ENCODE measurements at places on chromosomes 7 and 10. TPM values are rescaled to one million over a fixed set of nuclear protein-coding genes. Genes with fewer than 3 reads are reported as not detected.

Gene PWWP2B
- 3.1 TPM for total RNA-seq

- no peak for ATAC-seq
Measured at GRCh38 chr10:47295411-47295810, 4.6 kb upstream of the GDF10 start.

GRCh38 chr7:79176859-79177477, 276.5 kb downstream of the MAGI2 start:
- ATAC-seq: no peak

Gene CCDC71L
- 28.5 TPM for total RNA-seq

DNA sequence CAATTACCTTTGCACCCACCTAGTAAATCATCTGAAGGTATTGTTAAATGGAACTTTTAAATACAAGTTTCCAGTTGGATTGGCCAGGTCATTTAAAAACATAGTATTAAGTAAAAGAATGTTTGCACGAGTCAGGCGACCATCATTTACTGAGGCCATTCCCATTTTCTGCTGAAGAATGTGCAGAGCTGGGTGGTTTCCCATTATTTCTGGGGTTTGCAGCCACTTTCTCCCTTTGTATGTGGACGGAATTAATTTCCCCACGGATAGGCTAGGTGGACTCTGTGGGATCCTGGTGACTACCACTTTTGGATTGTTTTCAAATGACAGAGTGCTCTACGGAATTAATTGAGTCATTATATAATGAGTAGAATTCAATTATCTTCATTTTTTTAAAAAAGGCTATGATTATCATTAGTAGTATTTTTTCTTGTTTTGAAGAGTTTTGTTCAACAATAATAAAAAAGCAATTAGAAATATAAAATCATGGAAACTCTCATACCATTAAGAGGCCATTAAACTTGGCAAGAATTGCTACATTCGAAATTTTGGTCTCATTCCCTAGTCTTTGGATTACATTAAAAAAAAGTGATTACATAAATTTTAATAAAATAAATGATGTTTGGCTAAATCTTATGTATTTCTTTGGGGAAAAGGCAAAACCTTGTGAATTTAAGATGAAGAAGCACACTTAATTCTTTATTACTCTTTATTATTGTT, 120.4 kb upstream of the FZD8 start:
- ATAC-seq: no peak

DNA sequence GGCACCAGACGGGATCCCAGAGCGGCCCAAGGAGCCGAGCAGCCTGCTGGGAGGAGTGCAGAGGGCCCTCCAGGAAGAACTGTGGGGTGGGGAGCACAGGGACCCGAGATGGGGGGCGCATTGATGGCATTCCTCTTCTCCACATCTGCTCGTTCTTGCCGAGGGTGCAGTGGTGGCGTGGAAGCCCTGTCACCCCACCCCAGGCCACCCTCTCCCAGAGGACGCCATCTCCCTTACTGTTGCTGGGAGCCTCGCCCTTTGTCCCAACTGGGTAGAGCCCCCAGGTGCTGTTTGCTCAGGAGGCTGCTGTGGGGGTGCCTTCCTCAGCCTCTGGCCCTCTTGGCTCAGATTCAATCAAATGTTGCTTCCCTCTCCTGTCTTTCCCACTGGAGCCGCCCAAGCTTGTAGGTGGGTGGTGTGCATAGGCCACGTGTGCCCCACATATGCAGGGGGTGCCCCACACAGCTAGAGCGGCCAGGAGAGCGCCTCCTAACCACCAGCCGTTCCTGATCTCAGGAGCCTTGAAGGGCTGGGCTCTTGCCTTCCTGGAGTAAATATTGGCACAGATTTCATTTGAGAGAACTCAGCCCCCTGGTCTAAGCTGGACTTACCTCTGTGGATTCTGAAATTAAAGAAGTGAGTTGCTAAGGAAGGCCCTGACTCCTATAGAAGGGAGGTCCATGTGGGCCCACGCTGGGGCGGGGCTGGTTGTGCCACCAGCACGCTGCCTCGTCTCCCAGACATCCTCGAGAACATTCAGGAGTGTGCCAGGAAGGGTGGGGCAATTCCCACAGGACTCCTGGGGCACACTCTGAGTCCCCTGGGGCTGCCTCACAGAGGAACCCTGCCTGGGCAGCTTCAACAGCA, 39.2 kb downstream of the ZNF467 start:
- no peak for ATAC-seq

Gene METTL27
- total RNA-seq: 1.5 TPM

Gene H2BK1
- total RNA-seq: 1.2 TPM

GRCh38 chr10:106898446-106898845, 266.1 kb downstream of the SORCS1 start:
- ATAC-seq: no peak

DNA sequence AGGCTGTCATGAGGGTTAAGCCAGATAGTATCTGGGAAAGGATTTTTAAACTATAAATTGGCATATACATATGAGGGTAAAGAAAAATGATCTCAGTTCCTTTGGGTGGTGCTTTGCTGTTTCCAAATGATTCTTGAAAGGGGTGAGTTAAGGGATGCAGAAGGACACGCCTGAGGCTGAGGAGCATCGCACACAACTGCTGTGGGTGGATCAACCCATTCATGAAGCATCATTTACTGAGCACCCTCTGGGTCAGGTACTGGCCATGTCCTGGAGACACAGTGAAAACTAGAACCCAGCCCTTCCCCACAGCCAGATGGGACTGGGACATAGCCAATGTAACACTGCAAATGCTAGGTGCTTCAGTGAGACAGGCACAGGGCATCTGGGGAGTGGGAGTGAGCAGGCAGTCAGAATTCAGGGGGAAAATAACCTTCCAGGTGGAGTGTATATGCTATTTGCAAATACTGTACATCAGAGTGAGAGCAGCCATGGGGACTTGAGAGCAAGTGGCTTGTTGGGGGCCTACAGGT, 112.1 kb downstream of the WDFY4 start:
- ATAC-seq: no peak

DNA sequence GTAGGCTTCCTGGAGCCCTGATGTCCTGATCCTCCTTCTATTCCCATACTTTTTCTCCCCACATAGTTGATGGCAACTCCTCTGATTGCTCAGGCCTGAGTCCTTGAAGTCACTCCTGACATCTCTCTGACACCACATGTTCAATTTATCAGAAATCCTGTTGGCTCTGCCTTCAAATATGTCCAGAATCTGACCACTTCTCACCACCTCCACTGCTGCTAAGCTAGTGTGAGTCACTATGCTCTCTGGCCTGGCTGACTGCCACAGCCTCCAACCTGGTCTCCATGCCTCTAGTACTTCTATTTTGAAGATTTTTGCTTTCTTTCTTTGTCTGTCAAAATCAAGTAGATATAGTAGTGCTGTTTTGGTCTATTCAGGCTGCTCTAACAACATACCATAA, 53.0 kb downstream of the TMEM229A start:
- no peak for ATAC-seq

Gene CPVL
- total RNA-seq: not detected

Gene PSMG3
- 46.4 TPM for total RNA-seq

GRCh38 chr7:138008588-138009349, 6.9 kb upstream of the CREB3L2 start:
- peak; percentile 44 for ATAC-seq

DNA sequence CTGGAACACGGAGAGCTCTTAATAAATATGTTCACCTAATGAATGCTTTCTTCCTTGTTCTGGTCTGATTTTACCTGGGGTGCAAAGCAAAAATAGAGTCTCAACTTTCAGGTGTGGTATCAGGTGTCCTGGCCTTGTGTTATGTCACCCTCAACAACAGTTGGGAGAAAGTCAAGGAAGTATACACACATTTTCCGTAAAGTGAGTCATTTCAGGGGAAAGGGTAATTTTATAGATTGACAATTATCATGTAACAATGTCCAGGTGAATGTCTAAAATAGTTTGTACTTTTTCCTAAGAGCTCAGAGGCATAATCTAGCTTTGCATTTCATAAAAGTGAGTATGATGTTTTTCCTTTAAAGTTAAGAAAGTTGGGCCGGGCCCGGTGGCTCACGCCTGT, 287.4 kb downstream of the SKIDA1 start:
- no peak for ATAC-seq

Gene EPO
- total RNA-seq: not detected

DNA sequence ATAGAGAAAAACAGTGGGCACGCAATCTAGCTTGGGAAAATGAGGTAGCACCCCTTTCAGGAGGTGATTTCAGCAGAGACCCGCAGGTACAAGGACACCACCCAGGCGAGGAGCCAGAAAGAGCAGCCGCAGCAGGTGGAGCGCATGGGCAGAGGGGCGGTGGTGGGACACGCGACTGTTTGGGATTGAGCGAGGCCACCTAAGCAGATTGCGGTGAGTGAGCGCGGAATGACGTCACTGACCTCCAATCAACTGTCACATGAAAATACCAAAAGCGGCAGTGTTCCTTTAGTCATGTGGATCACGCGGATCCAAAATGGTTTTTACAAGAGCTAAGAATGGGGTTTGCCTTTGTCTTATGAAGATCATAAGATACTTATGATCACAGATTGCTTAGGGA, 40.2 kb upstream of the SLC26A3 start:
- no peak for ATAC-seq

Gene TEX36
- total RNA-seq: not detected

DNA sequence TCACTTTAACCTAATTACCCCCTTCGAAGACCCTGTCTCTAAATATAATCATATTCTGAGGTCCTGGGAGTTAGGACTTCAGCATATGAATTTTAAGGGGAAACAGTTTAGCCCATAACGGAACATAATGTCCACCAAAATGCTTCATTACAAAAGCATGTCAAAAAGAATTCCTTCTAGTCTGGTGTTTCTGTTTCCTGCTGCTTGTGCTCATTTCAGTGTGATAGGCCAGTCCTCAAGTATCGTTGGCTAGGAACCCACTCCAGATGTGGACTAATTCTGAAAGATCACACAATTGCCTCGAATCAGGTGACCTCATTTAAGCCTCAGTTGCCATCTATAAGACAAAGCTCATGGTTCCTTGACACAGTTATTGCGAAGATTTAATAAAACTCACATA, 29.6 kb downstream of the INPP5F start:
- ATAC-seq: no peak

Gene MORN4
- 2.4 TPM for total RNA-seq

GRCh38 chr7:135911099-135911498, 66.1 kb downstream of the MTPN start:
- no peak for ATAC-seq

- ATAC-seq: no peak
Measured at GRCh38 chr7:39621261-39621660, 2.1 kb upstream of the RALA start.

DNA sequence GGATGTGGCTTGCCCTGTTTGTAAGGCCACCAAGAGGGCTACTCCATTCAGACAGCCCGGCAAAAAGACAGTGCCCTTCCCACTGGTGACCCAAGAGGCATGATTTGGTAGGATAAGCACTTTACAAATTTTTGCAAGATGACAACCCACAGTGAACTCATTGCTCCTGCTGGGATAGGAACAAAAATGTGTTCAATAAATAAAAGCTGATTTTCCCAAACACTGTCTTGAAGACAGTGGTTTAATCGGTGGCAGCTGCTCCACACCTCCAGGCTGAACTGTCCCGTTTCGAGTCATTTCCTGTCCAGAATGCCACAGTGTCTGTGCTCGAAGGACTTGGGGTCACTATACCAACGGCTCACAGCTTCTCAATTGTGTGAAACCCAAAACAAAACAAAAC, 45.1 kb upstream of the NPTX2 start:
- no peak for ATAC-seq

DNA sequence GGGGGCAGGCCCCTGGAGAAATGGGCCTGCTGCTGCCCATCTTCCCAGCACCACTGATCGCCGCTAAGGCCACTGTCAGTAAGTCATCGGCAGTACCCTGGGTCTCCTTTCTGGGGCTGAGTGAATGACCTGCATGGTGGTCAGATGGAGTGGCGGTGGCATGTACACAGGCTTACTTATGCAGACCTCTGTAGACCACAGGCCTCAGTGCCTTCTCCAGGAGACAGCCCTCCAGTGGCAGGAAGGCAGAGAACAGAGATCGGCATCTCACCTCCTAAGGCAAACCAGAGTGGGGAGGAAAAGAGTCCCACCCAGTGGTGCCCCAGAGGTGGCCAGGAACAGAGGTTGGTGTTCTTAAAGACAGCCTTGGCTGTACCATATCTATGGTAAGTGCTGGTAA, 22.8 kb upstream of the LRRC4 start:
- no peak for ATAC-seq

Gene LFNG
- total RNA-seq: 42.6 TPM

DNA sequence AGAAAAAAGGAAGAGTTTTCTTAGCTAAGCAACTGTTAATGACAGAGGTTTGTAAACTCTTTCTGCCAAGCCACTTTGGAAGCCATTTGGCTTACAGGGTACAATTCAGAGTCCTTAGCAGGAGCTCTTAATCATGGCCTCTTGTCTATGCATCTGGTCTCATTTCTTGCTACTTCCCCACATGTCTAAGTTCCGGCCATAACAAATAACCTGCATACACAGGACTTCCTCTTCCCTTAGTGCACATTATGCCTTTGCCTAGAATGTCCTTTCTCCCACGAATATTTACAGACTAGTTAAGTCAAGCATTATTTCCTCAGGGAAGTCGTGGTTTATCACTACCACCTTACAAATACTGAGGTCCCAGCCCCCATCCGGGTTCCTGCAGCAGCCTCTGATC, 8.6 kb upstream of the UPF2 start:
- ATAC-seq: no peak

DNA sequence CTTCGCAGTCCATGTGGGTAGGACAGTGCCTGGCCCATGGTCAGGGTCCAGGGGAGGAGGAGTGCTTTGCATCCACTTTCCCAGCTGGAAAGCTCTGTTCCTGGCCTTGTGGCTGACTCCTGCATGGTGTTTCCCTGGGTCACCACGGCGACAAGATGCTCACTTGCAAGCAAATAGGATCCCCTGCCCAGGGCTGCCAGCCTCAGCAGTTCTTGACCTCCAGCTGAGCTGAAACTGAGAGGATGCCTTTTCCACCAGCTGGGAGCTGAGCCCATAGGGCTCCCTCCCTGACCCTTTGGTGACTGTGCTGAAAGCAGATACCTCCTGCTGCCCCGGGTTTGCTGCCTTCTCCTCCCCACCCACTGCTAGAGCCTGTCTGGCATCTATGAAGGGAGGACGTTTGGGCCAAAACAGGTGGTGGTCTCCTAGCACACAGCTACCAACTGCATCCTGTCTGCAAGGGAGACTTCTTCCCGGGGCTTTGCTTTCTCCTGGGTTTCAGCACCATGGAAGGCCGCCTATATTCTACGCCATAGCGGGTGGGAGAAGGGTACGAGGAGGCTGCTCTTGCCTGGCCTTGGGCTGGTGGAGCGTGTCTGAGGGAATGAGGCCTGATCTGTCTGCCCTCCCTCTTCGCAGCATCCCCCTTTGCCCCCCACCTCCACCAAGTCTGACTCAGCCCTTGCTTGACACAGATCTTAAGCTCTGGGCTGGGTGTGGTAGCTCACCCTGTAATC, 34.4 kb downstream of the UBTD1 start:
- ATAC-seq: no peak

DNA sequence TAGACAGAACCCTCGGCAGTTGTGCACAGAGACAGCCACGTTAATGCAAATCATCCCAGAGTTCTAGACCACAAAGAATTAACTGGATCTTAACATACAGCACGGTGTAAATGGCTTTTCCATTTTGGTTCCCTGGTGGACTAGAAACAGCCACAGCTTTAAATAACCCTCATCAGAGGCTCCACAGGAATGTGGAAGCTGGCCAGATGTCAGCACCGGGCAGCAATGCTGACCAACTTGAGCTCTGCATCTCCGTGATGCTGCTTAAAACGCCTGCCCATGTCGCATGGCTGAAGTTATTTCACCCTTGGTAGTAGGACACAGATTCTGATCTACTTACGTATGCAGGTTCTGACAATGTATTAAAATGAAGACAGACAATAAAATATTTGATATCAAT, 24.5 kb downstream of the RSU1 start:
- ATAC-seq: no peak

Gene GHRHR
- total RNA-seq: not detected

All from activated T-helper 17 cell treated with anti-CD3 and anti-CD28 coated beads, Interleukin-2, amount 50 U/mL, for 72 hours (primary cell).